ENCODE measurements at places on chromosomes 3 and 15.

DNA sequence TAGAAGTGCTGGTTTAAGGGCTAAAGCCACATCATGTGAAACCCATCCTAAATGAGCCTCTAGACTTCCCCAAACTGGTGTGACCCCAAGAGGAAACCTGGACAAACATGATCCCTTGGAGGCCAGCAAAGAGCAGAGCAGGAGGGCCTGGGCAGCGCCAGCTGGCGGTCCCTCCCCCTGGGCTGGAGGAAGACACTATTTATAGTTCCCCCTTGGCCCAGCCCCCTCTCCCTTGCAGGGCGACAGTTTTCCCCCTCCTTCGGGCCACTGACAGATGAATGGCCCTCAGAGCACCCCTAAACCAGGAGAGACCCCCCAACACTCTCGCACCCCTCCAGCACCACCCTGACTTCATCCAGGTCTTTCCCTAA lies 2.9 kb downstream of the UCN2 start:
- no peak for DNase-seq

DNA sequence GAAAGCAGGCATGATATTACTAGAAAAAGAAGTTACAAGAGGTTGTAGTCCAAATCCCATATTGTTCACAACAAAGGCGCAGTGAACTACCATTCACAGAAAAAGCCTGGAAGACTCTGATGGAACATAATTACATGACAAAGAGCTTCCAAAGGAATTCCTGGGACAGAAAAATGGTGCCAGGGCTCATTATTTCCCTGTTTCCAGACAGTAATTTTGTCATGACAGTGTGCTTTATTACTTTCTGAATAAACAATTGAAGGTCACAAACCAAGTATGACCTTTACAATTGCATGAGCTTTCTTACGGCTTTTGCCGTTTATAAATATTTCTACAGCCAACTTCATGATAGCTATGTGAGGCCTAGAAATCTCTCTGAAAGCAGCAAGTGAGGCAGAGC lies 61.0 kb downstream of the CYFIP1 start:
- DNase-seq, result no peak

DNA sequence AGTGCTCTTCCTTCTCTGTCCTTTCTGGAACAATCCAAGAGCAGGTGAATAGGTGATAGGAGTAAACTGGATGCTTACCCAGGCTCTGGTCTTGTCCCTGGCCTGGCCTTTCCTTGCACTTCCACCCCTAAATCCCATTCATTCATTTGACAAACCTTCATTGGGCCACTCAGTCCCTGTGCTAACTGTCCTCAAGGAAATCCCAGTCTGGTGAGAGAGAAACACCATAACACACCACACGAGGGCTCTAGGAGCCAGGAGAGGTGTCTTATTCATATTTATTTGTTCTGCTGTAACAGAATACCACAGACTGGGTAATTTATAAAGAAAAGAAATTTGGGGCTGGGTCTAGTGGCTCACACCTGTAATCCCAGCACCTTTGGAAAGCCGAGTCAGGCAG lies 22.8 kb downstream of the EFCC1 start:
- no peak for DNase-seq

GRCh38 chr15:89770041-89770440 lies 6.1 kb upstream of the MESP2 start:
- no peak for DNase-seq

DNA sequence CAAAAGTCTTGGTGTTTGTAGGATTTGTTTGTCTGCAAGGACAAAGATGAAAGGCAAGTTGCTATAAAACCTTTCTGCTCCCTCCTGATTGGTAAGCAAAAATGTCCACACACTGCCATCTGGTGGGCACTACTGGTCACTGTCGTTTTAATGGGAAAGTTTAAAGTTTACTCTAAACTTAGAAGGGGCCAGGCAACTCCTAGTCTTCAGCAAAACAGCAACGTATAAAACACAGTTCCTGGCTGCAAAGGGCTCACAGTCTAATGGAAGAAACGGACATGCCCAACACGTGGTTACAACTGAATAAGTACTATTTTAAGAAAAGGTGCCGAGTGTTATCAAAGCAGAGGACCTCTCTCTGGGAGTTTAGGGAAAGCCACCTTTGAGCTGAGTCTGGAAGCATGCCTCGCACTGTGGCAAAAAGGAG lies 23.7 kb upstream of the TPRG1 start:
- DNase-seq, result peak; percentile 49

GRCh38 chr3:15295506-15295905 lies 36.9 kb downstream of the SH3BP5 start:
- DNase-seq, result no peak

DNA sequence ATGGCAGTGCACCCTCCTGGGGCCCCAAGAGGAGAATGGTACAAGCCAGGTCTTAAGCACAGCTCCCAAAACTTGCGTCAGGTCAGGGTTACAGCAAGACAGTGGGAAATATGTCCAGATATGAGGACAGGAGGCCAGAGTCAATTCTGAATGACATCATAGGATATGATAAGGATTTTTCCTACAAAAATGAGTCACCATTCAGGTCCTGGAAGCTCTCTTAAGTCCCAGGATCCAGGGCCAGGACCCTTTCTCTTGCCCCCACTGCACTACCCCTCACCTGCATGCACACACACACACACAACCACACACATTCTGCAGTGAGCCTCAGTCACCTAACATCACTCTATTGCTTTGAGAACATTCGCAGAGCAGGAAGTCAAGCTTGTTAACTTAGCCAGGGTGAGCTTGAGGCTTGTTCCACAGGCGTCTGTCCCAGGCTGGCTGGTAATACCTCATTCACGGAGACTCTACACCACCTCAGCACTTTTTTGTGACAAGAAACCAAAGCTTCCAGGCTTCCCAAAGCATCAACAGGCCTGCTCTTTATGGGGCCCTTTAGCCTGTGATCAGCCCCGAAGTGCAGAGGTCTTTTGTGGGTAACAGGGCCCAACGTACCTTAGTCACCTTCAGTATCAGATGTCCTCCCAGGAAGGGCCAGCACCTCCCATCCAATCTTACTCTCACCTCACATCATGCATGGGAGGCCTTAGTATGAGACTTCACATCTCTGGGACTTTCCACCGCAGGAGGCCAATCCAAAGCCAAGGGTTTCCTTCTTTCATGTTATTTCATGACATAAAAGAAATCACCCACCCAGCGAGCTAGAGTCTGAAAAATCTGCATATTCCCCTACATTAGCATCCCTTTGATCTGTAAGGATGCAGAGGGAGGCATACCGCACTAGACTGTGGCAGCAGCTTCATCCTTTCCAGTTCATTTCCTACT lies 74.0 kb upstream of the LIPC start:
- no peak for DNase-seq

GRCh38 chr3:129105862-129106261 lies 15.7 kb downstream of the RAB43 start:
- DNase-seq, result no peak

Measured in memory B cell (primary cell).